ENCODE measurements at places on chromosomes 1 and 21.

GRCh38 chr1:192158181-192158580, at the start of gene RGS18:
Gene RGS18 (plus strand): TSS chr1:192158462. CDS start chr1:192158638, 176 bp downstream.
- DNase-seq = no peak

GRCh38 chr1:236938760-236939159, 65.5 kb downstream of the MT1HL1 start:
- no peak for DNase-seq

DNA sequence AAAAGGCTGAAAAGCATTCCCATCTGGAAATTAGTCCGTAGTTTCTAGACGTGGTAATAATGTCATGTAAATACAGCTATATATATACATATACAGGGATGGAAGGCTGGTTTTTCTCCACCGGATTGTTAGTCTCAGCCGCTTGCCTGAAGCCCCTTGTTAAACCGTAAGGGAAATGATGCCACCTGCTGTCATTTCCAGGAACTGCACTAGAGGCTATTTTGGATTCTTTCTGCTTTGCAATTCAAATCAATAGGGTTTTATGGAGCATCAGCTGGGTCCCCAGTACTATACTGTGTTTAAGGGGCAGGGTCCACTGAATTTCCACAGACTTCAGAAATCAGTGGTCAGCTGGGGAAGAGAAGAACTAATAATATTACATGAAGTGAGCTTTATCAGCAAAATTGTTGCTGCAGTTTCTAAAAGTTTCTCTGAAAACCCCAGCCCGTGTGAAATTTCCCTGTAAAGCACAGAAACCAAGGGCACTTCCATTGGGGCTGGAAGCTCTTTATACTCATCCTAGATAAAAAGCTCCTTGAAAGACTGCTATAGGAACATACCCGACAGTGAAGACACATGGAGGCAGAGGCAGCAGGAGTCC, 33.8 kb upstream of the MPZL1 start:
- DNase-seq = peak; percentile 70

DNA sequence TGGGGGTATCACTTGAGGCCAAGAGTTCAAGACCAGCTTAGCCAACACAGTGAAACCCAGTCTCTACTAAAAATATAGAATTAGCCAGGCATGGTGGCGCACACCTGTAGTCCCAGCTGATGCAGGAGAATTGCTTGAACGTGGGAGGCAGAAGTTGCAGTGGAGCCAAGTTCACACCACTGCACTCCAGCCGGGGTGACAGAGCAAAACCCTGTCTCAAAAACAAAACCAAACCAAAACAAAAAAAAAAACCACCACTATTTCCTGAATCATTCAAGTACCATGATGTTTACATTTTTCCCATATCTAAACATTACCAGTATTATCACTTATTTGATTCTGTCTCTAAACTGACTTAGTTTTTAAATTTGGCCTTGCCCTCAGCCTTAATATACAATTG, 29.5 kb downstream of the TUT4 start:
- no peak for DNase-seq

- no peak for DNase-seq
Measured at GRCh38 chr1:38918568-38918967, 23.1 kb downstream of the RHBDL2 start.

DNA sequence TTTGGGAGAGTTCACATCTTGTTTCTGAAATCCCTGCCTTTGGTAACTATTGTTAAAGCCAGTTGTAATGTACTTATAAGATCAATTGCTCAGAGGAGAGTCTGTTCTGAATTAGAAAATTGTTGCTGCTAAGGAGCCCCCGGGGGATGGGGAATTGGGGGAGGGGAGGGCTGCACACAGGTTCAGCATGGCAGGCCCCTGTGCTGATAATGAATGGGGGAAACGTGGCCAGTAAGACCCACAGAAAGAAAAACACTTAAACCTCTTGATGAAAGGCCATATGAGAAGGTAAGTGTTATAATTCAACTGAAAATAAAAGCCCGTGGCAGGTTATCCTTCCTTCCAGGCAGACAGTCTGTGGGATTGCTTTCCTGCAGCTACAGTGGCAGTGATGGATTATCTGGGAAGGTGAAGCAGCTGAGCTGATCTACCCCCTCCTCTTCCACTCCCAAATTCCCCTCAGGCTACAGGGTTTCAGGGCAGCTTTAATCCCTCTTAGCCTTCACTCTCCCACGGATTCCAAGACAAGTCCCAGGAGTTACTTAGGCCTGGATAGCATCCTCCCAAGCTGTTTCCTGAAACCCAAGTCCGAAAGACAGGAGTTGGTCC, 398.8 kb downstream of the TBX15 start:
- no peak for DNase-seq

DNA sequence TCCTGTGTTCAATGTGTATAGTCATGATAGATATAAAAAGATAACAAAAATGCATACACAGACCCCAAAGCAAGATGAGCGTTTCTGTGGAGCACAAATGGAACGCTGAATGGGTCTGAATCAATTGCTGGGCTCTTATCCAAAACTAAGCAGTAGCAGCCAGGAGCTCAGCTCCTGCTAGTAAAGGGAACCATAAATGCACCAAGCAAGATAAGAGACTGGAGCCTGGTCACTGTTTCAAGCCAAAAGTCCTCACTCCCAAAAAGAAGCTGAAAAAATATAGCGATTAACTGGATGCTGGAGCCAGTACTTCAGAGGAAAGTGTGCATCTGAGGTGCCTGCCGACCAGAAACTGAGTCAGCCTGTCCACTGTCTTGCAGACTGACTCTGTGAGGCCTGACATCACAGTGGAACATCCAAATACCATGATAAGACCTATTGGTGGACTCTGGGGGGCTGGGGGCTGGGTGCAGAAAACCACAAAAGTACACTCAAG, 68.9 kb downstream of the LRRC8C start:
- no peak for DNase-seq

DNA sequence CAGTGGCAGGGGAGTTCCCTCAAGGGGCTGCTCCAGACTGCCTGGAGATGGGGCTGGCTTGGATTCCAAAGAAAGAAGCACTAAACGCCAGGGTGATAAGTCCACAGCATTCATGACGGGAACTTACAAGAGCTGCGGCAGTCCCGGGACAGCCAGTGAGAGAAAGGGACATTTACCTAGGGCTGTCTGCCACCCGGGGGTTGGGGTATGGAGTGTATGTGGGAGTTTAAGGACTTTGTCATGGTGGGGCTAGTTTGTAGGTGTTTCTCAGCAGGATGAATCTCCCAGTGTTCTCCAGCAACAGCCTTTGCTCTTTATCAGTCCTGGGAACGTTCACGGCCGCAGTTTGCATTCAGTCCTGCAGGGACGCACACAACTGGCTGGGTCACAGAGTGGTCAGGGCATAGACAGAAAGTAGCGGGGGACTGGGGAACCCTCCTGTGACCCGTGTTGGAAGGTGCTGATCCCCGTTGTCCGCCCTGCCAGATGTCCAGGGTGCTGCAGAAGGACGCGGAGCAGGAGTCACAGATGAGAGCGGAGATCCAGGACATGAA, 41.4 kb upstream of the HMGN1 start:
- DNase-seq = no peak

- no peak for DNase-seq
Measured at GRCh38 chr1:183227422-183228346, 41.6 kb downstream of the LAMC2 start.

DNA sequence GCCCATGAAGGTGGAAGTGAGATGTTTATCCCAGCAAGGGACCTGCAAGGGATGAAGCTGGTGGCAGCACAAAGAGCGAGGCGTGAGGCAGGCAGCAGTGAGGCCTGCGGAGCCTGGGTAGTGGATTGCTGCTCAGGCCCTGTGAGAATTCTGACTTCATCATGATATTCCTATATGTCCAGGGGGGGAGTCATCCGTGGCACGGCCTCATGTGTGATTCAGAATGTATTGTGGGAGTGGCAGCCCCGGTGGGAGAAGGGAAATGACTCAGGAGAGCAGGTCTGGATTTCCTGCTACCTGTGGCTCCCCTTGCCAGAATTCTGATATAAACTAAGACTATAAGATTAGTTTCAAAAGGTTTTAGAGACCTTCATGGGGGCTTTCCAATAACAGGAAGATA, 240.9 kb downstream of the CAMTA1 start:
- no peak for DNase-seq

DNA sequence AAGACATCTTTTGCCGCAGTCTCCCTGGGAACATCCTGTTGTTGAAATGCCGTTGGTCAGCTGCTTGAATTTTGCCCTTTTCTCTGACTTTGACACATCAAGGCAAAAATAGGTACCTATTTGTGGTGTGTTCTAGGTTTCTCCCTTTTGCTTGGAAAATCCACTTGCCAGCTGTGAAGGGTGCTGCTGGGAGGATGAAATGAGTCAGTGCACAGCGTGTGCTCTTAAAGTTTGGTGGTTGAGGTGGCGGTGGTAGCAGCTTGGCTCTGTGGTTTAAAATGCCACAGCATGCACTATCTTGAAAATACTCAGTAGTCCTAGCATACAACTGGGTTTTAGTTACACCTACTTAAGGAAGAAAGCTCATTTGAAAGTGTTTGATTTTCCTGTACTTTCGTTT, 183.8 kb downstream of the DHRS3 start:
- DNase-seq = no peak

DNA sequence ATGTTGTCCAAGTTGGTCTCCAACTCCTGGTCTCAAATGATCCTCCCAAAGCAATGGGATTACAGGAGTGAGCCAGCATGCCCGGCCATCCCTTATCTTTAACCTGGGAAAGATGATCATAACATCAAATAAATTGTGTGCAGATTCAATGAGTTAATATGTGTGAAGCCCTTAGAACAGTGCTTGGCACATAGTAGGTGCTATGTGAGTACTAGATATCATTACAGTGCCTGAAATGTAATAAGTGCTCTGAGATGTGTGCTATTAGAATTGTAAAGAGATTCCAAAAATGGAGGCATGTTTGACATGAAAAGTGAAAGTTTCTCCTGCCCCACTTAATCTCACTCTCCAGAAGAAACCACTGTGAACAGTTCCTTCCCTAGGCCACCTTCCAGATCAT, 71.8 kb downstream of the RUNX3 start:
- DNase-seq = no peak

Measured in urinary bladder (tissue), 4 donors.